ENCODE measurements at places on chromosomes 1 and 21.

GRCh38 chr1:25622531-25622930 is 5.9 kb downstream of the MAN1C1 start:
- DNase-seq = no peak

DNA sequence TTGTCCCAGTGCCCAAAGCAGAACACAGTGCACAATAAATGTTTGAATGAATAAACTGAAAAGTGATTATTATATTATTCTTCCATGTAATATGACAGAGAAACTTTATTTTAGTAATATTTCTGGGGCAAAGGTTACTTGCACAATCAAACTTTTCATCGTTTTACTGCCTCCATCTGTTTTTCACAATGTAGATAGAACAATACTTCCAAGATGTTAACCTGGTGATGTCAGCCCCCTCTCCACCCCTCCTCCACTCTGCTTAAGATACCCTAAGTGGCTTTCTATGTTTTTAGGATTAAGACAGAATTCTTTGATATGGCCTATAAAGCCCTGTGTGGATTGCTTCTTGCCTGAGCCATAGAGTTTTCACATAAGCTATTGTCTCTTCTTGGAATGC is 13.8 kb upstream of the NTMT2 start:
- DNase-seq = no peak

DNA sequence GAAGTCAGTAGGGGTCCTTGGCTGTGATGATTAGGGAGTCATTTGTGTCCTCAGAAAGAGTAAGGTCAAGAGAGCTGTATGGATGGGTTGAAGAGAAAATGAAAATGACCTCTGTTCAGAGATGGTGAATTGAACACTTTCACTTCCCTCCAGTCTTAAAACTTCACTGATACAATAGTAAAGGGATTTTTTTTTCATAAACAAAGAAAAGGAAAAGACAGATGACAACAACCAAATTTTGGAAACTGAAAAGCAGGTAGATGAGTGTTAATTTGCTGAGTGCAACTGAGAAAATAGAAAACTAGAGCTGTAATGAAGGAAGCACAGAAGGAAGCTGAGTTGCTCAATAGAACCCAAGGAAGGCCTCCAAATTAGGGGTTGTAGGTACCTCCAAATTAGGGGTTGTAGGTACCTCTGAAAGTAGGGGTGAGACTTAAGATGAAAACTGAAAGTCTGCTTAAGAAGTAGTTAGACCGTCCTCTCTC is 14.8 kb upstream of the S1PR1 start:
- no peak for DNase-seq

GRCh38 chr1:198151688-198152087 is 5.1 kb upstream of the NEK7 start:
- no peak for DNase-seq

- DNase-seq = no peak
These were observed 48.4 kb upstream of the SIPA1L2 start for GRCh38 chr1:232678185-232678886.

DNA sequence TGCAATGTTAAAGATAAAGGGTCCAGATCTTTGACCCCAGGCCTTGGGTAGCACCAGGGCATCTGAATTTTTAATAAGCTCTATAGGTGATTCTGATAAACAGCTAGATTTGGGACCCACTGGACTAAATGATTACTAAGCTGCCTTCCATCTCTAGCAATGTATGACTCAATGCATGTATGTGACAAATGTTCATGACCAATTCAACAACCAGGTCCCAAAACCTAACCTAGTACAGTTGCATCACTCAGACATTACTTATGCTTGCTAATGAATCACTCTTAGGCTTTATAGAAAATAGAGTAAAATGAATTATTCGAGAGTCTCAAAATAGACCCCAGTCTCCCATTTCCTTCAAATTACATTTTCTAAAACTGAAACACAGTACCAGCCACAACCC is 35.5 kb downstream of the RCAN1 start:
- DNase-seq = no peak
